ENCODE measurements at places on chromosomes 7 and 10.

DNA sequence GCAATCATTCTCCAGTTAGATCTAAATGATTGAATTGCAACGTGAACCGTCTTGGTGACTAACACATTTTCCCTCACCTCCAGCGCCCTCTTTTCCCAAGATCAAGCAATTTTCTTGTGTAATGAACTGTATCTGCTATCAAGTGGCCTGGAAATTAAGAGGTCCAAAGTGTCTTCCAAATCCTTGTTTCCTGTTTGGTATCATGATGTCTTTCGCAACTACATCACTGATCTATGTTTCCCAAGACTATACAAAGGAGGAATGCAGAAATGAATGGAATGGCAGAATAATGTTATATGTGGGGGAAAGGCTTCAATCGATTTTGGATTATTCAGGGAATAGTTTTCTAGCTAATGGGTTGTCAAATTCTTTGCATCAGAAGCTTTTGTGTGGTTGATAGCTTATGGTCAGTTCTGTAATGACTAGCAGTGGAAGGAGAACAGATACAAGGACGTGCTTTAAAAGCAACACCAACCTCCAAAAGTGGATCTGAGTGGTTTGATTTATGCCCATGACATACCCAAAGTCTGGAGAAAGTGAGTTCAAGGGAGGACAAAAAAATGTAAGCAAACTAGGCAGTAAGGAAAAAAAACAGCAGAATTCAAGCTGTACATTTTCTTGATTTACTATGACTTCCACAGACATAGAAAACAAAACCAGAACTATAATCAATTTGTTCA lies 14.6 kb upstream of the ZEB1 start:
- DNase-seq, result no peak

DNA sequence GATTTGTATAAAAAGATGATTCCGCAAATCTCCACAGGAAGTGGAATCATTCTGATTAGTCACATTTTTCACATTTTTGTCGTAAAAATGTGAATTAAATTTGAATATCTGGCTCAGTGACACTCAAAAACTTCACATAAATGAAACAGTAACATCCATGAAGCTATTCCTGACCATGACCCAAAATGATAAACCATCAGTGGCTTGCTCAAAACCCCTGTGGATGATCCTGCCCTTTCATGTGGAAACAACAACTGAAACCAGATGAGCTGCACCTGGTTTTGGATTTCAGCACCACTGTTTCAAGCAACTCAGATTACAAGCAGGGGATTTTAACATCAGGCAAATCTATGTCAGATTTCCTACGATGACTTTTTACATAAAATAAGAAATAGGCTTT lies 80.3 kb downstream of the AMPH start:
- DNase-seq, result no peak

- DNase-seq, result no peak
These were observed 96.5 kb downstream of the ADCY1 start for GRCh38 chr7:45670717-45671116.

DNA sequence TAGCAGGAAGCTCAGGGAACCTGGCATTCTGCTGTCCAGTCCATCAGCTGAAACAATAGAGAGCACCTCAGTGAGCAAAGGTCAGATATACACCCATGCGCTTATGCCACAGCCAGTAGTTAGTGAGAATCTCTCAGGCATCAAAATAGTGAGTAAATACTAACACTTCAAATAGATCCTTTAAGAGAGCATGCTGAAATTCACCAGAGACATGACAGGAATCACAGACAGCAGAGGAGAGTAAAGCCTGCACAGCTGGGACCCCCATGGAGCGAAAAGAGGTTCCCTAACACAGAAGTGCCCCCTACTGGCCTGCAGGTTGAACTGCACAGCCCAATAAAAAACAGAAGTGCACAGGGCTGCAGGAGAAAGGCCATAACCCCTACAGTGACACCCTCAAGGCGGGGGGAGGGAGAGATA lies 57.6 kb upstream of the ANTXRL start:
- DNase-seq, result peak; percentile 15

GRCh38 chr10:62052276-62052675 lies 150.8 kb downstream of the ARID5B start:
- no peak for DNase-seq

GRCh38 chr7:45036796-45037195 lies 36.8 kb downstream of the CCM2 start:
- DNase-seq, result no peak

GRCh38 chr7:155799514-155799913 lies 12.7 kb downstream of the SHH start:
- DNase-seq, result no peak

DNA sequence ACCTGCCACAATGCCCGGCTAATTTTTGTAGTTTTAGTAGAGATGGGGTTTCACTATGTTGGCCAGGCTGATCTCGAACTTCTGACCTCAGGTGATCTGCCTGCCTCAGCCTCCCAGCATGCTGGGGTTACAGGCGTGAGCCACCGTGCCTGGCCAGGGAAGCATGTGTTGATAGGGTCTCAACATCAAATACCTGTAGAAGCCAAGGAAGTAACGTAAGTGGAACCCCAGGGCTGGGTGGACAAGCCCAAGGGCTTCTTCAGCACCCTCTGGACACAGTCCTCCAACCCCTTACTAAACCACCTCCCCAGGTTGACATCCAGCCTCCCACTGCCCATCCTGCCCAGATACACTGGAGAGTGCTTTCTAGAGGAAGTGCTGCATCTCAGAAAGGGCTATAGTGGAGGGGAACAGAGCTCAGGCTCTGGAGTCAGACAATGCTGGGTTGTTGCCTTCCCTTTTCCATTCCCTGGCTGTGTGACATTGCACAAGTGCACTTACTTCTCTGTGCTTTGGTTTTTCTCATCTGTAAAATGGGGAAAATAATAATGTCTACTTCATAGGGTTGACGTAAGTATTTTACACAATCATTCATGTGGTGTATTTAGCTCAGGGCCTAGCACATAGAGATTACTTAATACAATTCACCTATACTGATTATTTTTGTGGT lies 73.9 kb upstream of the KAT6B start:
- no peak for DNase-seq

DNA sequence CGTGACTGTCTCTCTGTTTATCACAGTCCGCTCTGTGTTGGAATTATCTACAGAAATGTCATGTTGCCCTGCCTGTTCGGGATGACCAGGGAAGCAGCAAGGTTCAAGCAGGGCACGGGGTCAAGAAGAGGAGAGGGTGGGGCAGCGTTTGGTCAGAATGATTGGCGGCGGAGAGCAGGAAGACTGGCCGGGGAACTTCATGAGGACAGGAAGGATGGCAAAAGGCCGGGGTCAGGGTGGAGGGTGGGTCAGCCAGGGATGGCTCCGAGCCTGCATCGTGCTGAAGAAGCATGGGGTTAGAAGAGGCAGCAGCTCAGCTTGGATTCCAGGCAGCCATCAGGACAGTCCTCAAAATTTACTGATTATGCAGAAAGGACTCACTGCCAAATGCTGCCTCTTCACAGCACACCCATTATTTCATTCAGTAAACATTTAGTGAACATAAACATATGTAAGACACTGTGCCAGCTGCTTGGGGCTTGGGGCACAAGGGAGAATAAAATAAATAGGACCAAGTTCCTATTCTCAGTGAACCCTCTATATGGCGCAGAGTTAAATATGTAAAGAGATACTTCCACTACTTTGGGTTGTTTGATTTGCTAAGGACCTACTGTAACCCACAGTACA lies 42.8 kb downstream of the WNT2 start:
- no peak for DNase-seq

GRCh38 chr10:95305606-95306317 lies 15.0 kb upstream of the PDLIM1 start:
- DNase-seq, result no peak

DNA sequence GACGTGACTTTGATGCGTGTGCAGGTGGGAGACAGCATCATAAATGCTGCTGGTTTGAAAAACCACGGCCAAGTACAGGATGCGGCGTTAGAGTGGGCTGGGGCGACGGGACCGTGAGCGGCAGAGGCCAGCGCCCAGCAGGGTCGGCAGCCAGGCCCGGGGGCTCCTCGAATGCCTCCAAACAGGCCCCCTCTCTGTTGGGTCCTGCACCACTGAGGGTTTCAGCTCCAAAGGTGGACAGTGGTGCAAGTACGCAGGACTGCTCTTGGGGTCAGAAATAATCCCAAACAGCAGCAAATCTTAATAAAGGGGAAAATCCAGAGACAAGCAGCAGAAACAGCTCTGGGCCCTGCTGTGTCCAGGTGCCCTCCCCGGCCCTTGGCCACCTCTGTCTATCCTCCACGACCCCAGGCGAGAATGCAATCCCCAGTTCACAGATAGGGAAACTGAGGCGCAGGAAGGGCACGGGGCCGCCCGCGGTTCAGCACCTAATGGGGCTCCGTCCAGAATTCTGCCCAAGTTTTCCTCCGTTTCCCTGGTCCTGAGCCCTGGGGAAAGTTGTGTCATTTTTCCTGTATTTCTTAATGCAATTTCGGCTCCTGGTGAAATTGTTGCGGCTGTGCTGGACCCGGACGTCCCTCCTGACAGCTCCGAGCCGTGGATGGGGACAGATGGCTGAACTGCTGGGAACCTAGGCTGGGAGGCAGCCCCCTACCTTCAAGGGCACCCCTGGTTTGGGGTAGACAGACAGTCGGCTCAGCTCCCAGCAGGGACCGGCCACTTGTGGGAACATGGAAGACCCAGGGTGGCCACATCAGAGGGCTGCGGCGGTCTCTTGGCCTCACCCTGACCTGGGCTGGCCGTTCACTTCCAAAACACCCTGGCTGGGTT lies 97.4 kb downstream of the FOXL3 start:
- DNase-seq, result no peak

- no peak for DNase-seq
These were observed 58.1 kb downstream of the ENO4 start for GRCh38 chr10:116907245-116907987.

GRCh38 chr10:36424502-36424901 lies 700.9 kb upstream of the ANKRD30A start:
- no peak for DNase-seq

DNA sequence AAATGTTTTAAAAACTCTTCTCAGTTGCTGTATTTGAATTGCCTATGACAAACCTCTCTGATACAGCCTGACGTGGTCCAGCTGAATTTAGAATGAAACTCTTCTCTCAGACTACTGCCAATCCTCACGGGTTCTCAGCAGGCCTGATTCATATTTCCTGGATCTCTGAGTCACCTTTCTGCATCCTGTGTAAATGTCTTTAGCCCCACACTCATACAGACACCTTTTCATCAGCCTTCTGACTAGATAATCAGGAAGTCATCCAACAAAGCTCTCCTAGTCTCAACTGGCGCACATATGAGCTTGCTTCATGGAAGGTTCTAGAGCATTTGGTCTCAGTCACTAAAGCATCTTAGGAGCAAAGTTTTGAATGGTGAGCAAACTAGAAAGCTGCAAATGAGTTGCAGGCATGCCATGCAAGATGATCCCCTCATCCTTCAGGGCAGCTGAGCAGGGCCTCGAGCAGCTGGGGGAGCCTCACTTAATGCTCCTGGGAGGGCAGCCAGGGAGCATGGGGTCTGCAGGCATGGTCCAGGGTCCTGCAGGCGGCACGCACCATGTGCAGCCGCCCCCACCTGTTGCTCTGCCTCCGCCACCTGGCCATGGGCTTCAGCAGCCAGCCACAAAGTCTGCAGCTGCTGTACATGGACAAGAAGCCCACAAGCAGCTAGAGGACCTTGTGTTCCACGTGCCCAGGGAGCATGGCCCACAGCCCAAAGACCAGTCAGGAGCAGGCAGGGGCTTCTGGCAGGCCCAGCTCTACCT lies 182.8 kb downstream of the ARHGAP12 start:
- DNase-seq, result no peak

- DNase-seq, result no peak
These were observed 7.0 kb upstream of the SERPINE1 start for GRCh38 chr7:101119876-101120275.

- DNase-seq, result no peak
These were observed 39.3 kb downstream of the VWA2 start for GRCh38 chr10:114278140-114278883.

DNA sequence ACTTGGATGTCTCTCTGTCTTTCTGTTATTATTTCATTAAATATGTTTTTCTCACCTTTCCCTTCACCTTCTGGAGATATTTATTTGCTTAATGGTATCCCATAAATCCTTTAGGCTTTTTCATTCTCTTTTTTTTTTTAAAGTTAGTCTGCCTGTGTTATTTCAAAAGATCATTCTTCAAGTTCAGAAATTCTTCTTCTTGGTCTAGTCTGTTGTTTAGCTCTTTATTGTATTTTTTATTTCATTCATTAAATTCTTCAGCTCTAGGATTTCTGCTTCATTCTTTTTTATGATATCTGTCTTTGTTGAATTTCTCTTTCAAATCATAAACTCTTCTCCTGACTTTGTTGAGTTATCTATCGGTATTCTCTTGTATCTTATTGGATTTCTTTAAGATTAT lies 312.1 kb upstream of the KAT6B start:
- no peak for DNase-seq

- DNase-seq, result no peak
These were observed 119.9 kb upstream of the RHOBTB1 start for GRCh38 chr10:61063901-61064300.

GRCh38 chr7:97857544-97857943 lies 14.7 kb downstream of the ASNS start:
- DNase-seq, result no peak

- no peak for DNase-seq
These were observed 61.8 kb upstream of the AHR start for GRCh38 chr7:17236603-17237002.

Data from omental fat pad (tissue), 4 donors.